ENCODE measurements at places on chromosomes 5 and 9.

GRCh38 chr9:38024036-38024681 is 44.9 kb downstream of the SHB start:
- peaks cover 51% of the 10 kb centered on the region for H3K4me1 ChIP-seq
- peak overlapping the region; percentile 87 for H3K27ac ChIP-seq
- H3K27me3 ChIP-seq, result no peaks in the 10 kb centered on the region

DNA sequence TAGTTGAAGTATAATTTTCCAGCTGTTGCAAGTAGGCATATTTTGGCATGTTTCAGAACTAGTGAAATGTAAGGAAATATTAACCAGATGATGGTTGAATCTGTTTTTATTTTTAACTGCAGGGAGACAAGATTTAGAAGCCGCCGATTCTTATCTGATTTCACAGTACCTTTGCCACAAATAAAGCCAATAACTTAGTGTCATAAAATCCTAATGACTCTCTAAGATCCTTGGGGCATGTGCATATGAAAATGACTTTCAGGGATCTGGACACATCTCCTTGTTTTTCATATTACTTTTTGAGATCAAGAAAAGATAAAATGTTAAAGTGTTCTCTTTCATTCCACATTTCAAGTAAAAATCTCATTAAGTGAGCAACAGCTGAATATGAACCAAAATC is 125.8 kb upstream of the CNTLN start:
- H3K4me1 ChIP-seq, result no peaks in the 10 kb centered on the region
- no peaks in the 10 kb centered on the region for H3K27me3 ChIP-seq
- H3K4me3 ChIP-seq, result no peak overlapping the region
- no peak overlapping the region for H3K27ac ChIP-seq

DNA sequence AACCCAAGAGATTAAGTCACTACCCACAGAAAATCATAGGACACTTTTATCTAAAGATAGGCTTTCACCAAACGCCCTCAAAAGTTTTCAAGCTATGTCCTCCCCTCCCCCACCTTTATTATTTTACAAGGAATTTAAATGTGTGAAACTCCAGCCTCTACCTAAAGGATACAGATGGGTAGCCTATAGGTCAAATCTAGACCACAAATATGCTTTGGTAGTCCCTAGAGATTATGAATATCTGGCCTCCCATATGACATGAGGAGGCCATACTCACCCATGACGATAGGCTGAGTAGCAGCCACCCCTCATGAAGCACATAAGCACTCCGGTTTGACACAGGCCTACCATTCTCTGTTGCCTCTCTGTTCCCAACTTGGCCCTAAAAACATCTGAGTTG is 11.9 kb downstream of the SIL1 start:
- H3K4me1 ChIP-seq, result no peaks in the 10 kb centered on the region
- H3K27me3 ChIP-seq, result no peaks in the 10 kb centered on the region
- peaks cover 6% of the 10 kb centered on the region for H3K36me3 ChIP-seq
- DNase-seq, result no peak

- no peaks in the 10 kb centered on the region for H3K36me3 ChIP-seq
- no peaks in the 10 kb centered on the region for H3K4me1 ChIP-seq
- DNase-seq, result no peak
- H3K27me3 ChIP-seq, result no peaks in the 10 kb centered on the region
- H3K4me3 ChIP-seq, result no peak overlapping the region
Measured at GRCh38 chr9:85569988-85570387, 171.8 kb downstream of the AGTPBP1 start.

DNA sequence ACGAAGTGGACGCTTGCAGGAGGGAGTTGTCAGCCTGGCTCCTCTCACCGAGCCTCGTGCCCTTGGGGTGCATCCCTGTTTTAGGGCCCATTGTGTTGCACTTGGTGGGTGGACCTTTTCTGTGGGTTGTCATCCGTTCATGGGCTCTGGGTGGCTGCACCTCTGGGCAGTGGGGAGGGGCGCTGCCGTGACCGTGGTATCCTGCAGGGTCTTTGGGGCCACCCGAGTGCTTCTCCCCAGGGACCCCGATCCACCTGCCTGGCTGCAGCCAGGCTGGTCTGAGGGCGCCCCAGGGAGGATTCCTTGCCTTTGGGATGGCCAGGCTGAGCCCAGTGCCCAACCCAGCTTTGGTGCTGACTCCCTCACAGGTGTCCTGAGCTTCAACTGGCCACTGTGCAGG is 41.0 kb upstream of the UBAC1 start:
- no peak overlapping the region for H3K4me3 ChIP-seq
- no peak for DNase-seq
- H3K36me3 ChIP-seq, result no peaks in the 10 kb centered on the region
- H3K27me3 ChIP-seq, result no peaks in the 10 kb centered on the region

- peaks cover 12% of the 10 kb centered on the region for H3K36me3 ChIP-seq
- peak overlapping the region; percentile 99 for H3K27ac ChIP-seq
- H3K27me3 ChIP-seq, result no peaks in the 10 kb centered on the region
- H3K4me3 ChIP-seq, result peak overlapping the region; percentile 26
Measured at GRCh38 chr9:128892221-128892921, 10.4 kb downstream of the LRRC8A start.

DNA sequence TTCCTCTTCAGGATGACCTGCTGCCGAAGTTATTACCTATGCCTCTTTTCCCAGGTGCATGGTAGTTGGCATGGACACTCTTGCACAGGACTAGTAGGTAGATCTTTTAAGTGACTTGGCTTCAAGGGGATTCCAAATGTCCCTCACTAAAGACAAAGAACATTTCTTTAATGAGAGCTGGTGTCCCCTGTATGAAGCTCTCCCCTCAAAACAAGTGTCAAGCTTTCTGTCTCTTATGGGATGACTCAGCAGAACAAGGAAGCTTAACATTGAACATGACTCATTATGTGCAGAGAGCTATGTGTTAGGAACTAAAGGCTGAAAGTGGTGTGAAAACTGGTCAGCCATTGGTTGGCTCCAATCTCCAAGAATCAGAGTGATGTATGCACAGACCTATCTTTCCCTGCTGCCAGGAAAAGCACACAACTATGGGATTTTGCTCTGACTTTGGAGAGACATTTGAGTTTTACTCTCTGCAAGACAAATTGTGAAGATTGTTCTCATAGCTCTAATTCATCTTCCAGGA is 120.5 kb downstream of the PRDM6 start:
- no peak overlapping the region for H3K27ac ChIP-seq
- H3K4me3 ChIP-seq, result no peak overlapping the region

GRCh38 chr9:96293498-96294158 is 8.3 kb downstream of the HSD17B3 start:
- H3K36me3 ChIP-seq, result no peaks in the 10 kb centered on the region
- no peaks in the 10 kb centered on the region for H3K4me1 ChIP-seq
- no peaks in the 10 kb centered on the region for H3K27me3 ChIP-seq
- no peak for DNase-seq
- H3K4me3 ChIP-seq, result no peak overlapping the region

- no peaks in the 10 kb centered on the region for H3K27me3 ChIP-seq
- no peak for DNase-seq
- H3K36me3 ChIP-seq, result peaks cover 25% of the 10 kb centered on the region
- H3K4me3 ChIP-seq, result no peak overlapping the region
- H3K27ac ChIP-seq, result no peak overlapping the region
Measured at GRCh38 chr9:134442486-134443173, 116.4 kb downstream of the RXRA start.

DNA sequence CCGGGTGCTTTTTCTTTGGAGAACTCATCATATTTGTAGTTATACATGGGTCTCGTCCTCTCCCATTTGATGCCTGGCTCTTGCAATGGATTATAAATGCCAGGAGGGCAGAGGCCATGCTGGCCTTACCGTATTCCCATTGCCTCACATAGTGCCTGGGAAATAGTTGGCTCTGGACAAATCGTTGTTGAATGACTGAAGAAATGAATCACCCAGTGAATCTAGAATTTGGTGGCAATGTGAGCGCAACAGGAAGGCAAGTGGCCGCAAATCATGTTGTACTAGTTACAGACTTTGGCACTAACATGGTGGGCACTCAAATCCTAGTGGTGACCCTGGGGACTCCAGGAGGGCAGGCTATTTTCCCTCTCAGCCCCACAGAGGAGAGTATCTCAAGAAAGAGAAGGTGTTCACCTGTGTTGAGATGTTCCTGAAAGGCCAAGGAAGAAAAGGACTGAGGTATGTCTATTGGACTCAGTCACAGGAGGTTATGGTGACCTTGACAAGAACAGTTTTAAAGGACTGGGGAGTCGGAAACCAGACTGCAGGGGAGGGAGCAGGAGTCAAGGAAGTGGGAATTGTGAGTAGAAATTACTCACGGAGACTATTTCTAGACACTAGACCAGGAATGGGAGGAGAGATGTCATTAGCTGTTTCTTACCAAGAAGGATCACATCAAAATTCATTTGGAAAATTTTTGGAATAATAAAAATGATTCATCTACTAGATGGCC is 61.7 kb upstream of the COL15A1 start:
- H3K4me1 ChIP-seq, result no peaks in the 10 kb centered on the region
- H3K36me3 ChIP-seq, result no peaks in the 10 kb centered on the region
- peak overlapping the region; percentile 30 for H3K27ac ChIP-seq
- no peaks in the 10 kb centered on the region for H3K27me3 ChIP-seq
- no peak for DNase-seq

DNA sequence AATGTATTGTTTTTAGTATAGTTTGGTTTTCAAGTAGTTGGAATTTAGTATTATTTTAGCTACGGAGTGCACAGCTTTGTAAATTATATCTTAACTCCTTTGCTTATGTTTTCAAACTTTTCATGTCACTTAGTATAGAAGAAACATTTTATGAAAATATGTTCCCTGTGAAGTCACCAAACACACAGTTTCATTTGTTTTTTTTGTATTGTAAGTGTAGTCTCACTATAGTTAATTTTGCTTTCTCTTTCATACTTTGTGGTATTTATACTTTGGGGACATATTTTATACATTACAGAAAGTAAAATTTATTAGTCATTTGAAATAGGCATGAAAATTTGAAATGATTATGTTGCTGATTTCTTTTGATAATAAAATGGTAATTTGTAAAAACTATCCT is 5.0 kb downstream of the CHSY3 start:
- H3K27me3 ChIP-seq, result peaks cover 42% of the 10 kb centered on the region

- H3K36me3 ChIP-seq, result peaks cover 44% of the 10 kb centered on the region
- DNase-seq, result no peak
Measured at GRCh38 chr9:27053369-27054022, 48.0 kb upstream of the LRRC19 start.

- H3K27ac ChIP-seq, result no peak overlapping the region
- peaks cover 40% of the 10 kb centered on the region for H3K36me3 ChIP-seq
- no peaks in the 10 kb centered on the region for H3K27me3 ChIP-seq
- no peak overlapping the region for H3K4me3 ChIP-seq
- DNase-seq, result no peak
Measured at GRCh38 chr9:35611230-35611797, 6.3 kb downstream of the TESK1 start.

DNA sequence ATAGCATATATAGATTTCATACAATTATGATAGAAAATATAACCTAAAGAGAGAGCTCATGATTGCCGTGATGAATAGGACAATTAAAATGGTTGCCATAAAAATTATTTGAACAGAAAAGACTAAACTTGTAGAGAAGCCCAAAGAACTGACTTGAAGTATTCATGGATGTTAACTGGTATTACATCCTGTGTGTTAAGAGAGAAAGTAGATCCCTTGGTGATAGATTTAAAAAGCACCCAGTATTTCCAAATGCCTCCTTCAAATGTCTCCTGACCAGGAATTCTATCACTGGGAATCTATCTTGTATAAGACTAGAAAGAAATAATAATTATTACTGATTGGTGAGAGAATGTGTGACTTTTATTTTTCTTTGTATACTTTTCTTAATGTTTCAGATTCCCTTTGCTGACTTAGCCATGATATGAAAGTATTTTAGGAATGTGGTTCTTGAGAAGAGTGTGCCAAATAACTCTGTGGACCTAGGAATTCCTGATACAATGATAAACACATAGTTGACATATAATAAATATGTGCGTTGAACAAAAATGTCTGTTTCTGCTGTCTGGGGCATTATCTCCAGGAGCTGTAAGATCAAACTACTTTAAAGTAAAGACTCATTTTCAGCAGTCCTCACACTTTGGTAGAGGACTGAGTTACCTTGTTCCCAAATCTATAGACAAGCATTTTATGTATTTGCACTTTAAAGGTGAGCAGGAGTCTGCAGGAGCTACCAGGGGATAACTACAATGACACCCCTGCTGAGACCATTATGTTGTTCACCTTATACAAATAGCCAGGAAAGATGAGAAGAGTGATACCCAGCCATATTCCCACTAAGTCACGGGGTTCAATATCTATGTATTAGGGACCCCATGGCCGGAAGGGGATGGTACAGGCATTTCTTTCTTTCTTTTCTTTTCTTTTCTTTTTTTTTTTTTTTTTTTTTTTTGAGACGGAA is 211.1 kb upstream of the TLE4 start:
- H3K27ac ChIP-seq, result no peak overlapping the region
- H3K27me3 ChIP-seq, result no peaks in the 10 kb centered on the region
- no peak overlapping the region for H3K4me3 ChIP-seq
- no peak for DNase-seq

DNA sequence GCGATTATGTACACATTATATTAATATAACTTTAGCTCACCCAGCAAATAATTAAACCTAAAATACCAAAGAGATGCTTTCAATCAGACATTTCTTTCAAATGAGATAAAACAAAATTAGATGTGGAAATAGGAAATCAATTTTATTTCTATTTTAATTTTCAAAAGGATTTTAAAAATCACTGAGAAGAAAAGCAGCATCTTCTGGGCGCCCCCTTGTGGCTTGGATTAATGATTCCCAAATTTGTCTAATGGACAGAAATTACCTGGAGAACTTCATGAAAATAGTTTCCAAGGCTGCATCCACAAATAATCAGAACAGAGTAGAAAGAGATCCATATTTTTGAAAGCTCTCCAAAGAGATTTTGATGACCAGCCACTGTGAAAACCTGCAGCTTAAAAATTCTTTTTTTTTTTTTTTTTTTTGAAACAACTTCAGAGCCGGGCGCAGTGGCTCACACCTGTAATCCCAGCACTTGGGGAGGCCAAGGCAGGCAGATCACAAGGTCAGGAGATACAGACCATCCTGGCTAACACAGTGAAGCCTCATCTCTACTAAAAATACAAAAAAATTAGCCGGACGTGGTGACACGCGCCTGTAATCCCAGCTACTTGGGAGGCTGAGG is 50.9 kb upstream of the CEMIP2 start:
- H3K4me1 ChIP-seq, result no peaks in the 10 kb centered on the region
- H3K27me3 ChIP-seq, result no peaks in the 10 kb centered on the region
- no peak overlapping the region for H3K27ac ChIP-seq
- H3K4me3 ChIP-seq, result no peak overlapping the region
- no peaks in the 10 kb centered on the region for H3K36me3 ChIP-seq

DNA sequence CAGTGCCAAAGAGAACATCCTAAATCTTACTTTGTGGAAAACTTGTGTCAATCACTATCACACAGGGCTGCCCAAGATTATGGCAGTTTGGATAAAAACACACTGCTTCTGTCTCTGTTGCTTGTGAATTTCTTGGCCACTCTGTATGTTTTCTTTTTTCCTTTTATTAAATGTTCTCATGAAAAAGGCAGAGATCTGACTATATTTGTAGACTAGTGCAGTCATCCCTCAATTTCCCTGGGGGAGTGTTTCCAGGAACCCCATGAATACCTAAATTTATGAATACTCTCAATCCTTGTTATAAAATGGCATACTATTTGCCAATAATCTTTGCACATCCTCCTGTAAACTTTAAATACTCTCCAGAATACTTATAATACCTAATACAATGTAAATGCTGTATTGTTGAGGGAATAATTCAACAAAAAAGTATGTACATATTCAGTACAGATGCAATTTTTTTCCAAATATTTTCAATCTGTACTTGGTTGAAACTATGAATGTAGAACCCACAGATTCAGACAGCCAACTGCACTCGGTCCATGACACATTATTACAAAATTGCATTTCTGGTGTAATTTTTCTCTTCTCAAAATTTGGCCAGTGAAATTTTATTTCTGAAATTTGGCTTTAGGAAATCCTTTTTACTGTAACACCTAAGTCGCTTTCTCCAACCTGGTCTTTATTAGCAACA is 391.9 kb upstream of the PRR16 start:
- H3K27me3 ChIP-seq, result no peaks in the 10 kb centered on the region
- no peak overlapping the region for H3K4me3 ChIP-seq
